ENCODE measurements at places on chromosomes 16 and 17.

- peaks cover 1% of the 10 kb centered on the region for H3K36me3 ChIP-seq
- H3K4me3 ChIP-seq: peak within 1 kb of the TSS; percentile 66
- H3K4me1 ChIP-seq: peaks cover 14% of the 10 kb centered on the region
- H3K27ac ChIP-seq: peak within 1 kb of the TSS; percentile 25
- H3K27me3 ChIP-seq: no peaks in the 10 kb centered on the region
Observed at GRCh38 chr17:28405632-28406472, at the start of gene SLC46A1. Gene SLC46A1, minus strand, starts transcription at chr17:28406212. Its CDS starts 98 bp downstream, at chr17:28406114.

- no peak overlapping the region for H3K27ac ChIP-seq
- H3K4me1 ChIP-seq: no peaks in the 10 kb centered on the region
- DNase-seq: no peak
- no peaks in the 10 kb centered on the region for H3K27me3 ChIP-seq
- no peak overlapping the region for H3K4me3 ChIP-seq
Observed at GRCh38 chr17:53837131-53837530, 14.4 kb downstream of the KIF2B start.

GRCh38 chr16:57663917-57664661 lies 4.0 kb upstream of the ADGRG3 start:
- no peak overlapping the region for H3K4me3 ChIP-seq
- no peaks in the 10 kb centered on the region for H3K27me3 ChIP-seq
- no peak for DNase-seq
- no peak overlapping the region for H3K27ac ChIP-seq

DNA sequence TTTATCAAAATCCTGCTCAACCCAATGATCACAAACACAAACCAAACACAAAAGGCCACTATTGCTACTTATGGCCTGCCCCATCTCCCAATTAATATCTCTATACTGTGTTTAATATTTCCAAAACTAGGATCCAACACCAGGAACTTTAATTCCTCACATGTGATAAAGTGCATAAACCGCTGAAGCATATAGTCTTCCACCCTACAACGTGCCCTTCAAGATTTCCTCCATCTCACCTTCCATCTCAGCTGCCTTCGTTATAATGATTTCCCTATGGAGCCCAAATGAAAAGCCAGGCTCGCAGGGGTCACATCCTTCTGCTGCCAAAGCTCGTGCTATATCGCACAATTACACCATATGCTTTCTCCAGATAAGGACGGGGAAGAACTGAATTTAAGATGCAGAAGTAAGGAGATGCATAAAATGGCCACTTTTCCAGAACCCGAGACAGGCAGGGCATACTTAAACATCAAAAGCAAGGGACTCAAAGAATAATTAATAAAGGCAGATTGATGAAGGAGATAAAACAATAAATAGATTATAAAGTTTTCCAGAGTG lies 1.8 kb downstream of the MYH10 start:
- peak overlapping the region; percentile 84 for H3K4me3 ChIP-seq
- no peak overlapping the region for H3K27ac ChIP-seq
- no peaks in the 10 kb centered on the region for H3K36me3 ChIP-seq
- peaks cover 11% of the 10 kb centered on the region for H3K27me3 ChIP-seq
- H3K4me1 ChIP-seq: peaks cover 5% of the 10 kb centered on the region
- no peak for DNase-seq

GRCh38 chr17:73463821-73464220 lies 152.0 kb upstream of the CDC42EP4 start:
- H3K27ac ChIP-seq: no peak overlapping the region
- no peak for DNase-seq
- H3K27me3 ChIP-seq: no peaks in the 10 kb centered on the region
- no peaks in the 10 kb centered on the region for H3K36me3 ChIP-seq
- no peaks in the 10 kb centered on the region for H3K4me1 ChIP-seq

DNA sequence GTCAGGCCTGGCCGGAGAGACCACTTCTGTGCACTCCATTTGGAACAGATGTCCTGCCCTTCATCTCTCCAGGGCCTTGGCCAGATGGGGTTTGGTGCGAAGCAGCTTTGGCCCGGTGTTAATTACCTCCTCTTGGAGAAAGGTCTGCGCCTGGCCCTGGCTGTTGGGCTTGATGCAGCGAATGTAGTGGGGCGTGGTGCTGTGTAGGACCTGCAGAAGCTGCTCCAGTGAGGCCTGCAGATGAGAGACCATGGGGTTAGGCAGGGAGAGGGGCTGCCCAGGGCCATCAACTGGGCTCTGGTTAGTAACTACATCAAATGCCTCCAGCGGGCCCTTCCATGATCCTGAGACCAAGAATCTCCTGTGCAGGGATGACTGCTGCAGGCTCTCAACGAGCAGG lies 18.7 kb downstream of the ZNHIT3 start:
- no peak overlapping the region for H3K4me3 ChIP-seq
- H3K27ac ChIP-seq: no peak overlapping the region
- DNase-seq: no peak

- H3K27ac ChIP-seq: no peak overlapping the region
- no peaks in the 10 kb centered on the region for H3K4me1 ChIP-seq
- H3K27me3 ChIP-seq: no peaks in the 10 kb centered on the region
- no peak for DNase-seq
- H3K4me3 ChIP-seq: no peak overlapping the region
- no peaks in the 10 kb centered on the region for H3K36me3 ChIP-seq
Observed at GRCh38 chr17:48484850-48485249, 46.0 kb downstream of the HOXB1 start.

GRCh38 chr16:85821390-85822135 lies 22.1 kb downstream of the COX4I1 start:
- peak; percentile 87 for DNase-seq
- peaks cover 10% of the 10 kb centered on the region for H3K27me3 ChIP-seq
- no peak overlapping the region for H3K4me3 ChIP-seq
- no peak overlapping the region for H3K27ac ChIP-seq

DNA sequence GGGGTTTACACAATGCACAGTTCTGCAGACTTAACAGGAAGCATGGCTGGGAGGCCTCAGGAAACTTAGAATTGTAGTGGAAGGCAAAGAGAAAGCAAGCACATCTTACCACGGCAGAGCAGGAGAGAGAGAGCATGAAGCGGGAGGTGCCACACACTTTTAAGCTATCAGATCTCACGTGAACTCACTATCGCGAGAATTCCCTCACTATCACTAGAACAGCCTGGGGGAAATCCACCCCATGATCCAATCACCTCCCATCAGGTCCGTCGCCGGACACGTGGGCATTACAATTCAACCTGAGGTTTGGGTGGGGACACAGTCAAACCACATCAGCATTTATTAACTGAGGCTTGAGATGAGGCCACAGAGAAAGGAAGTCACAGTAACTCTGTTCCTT lies 326.7 kb downstream of the C16orf95 start:
- H3K4me1 ChIP-seq: no peaks in the 10 kb centered on the region
- H3K27me3 ChIP-seq: peaks cover 16% of the 10 kb centered on the region
- H3K27ac ChIP-seq: no peak overlapping the region

DNA sequence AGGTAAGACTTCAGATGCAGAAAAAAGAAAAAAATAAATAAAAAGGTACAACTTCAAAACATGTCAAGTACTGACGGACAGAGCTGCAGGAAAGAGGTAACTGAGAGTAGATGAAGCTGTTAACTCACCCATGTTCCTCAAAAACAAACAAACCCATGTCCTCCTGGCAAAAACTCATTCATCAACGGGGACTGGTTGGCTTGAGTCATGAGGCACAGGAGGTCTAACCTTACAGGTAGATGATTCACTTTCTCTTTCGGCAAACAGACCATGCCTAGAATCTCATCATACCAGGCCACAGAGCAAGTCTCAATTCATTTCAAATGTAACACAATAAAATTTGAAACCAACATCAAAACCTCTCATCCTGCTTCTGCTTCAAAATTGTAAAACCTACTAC lies 12.3 kb upstream of the FASN start:
- H3K27ac ChIP-seq: no peak overlapping the region
- DNase-seq: no peak
- no peak overlapping the region for H3K4me3 ChIP-seq
- H3K27me3 ChIP-seq: no peaks in the 10 kb centered on the region
- peaks cover 35% of the 10 kb centered on the region for H3K4me1 ChIP-seq

DNA sequence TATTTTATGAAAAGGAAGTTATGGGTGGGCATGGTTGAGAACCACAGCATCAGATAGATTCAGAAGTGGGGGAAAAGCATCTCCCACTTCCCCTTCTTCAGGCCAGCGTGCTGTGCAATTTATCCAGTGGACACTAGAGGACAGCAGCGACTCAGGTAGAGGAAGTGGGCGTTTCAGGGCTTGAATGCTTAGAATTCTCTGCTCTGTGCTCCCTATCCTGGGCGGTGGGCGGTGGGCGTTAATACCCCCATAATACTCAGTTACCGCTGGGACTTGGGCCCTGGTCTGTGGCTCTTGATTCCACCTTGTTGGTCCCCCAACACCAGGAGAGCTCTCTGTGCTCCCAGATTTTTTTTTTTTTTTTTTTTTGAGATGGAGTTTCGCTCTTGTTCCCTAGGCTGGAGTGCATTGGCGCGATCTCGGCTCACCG lies 3.7 kb upstream of the LYZL6 start:
- H3K27ac ChIP-seq: no peak overlapping the region
- no peaks in the 10 kb centered on the region for H3K36me3 ChIP-seq
- H3K4me3 ChIP-seq: peak overlapping the region; percentile 14
- DNase-seq: no peak

- peaks cover 52% of the 10 kb centered on the region for H3K4me1 ChIP-seq
- no peaks in the 10 kb centered on the region for H3K27me3 ChIP-seq
- no peak for DNase-seq
- no peaks in the 10 kb centered on the region for H3K36me3 ChIP-seq
- peak overlapping the region; percentile 78 for H3K27ac ChIP-seq
Observed at GRCh38 chr16:72985148-72985941, 62.6 kb downstream of the ZFHX3 start.

DNA sequence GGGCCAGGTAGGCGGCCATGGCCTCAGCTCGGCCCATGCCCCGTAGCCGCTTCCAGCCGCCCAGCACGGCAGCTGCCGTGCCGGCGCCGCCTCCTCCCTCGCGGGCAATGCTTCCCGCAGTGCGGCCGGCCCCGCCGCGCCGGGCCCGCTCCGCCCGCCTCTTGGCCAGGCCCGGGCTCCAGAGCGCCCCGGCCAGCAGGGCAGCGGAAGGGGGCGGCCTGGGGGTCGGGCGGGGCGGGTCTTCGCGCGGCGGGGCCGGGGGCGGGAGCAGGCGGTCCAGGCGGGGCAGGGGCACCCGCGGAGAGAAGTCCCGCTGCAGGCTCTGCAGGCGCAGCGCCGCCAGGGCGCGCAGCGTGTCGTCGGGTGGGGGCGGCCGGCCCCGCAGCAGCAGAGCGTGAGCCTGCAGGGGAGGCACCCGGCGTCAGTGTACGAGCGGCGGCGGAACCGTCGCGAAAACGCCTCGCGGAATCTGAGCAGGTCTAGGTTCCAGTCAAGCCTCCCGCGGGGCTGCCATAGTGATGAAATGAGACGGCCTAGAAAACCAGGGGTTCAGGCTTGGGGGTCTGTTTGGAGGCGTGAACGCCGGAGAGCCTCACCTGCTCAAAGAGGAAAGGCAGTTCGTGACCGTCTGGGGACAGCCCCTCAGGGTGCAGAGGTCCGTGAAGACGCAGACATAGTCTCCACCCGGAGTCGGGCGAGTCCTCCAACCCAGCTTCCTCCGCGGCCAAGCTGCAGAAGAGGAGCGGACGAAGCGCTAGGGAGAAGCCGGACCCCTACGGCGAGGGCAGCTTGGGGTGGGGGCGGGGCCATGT lies 6.6 kb downstream of the PLEKHH3 start:
- no peaks in the 10 kb centered on the region for H3K27me3 ChIP-seq
- no peak overlapping the region for H3K4me3 ChIP-seq
- H3K36me3 ChIP-seq: peaks cover 64% of the 10 kb centered on the region
- DNase-seq: no peak

DNA sequence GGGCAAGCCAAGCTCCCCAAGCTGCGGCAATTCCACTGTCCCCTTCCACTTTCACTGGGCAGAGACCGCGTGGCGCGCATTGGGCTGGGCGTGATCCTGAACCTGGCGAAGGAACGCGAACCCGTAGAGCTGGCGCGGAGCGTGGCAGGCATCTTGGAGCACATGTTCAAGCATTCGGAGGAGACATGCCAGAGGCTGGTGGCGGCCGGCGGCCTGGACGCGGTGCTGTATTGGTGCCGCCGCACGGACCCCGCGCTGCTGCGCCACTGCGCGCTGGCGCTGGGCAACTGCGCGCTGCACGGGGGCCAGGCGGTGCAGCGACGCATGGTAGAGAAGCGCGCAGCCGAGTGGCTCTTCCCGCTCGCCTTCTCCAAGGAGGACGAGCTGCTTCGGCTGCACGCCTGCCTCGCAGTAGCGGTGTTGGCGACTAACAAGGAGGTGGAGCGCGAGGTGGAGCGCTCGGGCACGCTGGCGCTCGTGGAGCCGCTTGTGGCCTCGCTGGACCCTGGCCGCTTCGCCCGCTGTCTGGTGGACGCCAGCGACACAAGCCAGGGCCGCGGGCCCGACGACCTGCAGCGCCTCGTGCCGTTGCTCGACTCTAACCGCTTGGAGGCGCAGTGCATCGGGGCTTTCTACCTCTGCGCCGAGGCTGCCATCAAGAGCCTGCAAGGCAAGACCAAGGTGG lies 9.8 kb downstream of the SARM1 start:
- H3K4me1 ChIP-seq: peaks cover 22% of the 10 kb centered on the region
- H3K27me3 ChIP-seq: no peaks in the 10 kb centered on the region
- DNase-seq: peak; percentile 84
- no peaks in the 10 kb centered on the region for H3K36me3 ChIP-seq
- no peak overlapping the region for H3K27ac ChIP-seq

GRCh38 chr17:44757045-44757917 lies 1.5 kb upstream of the ADAM11 start:
- no peak overlapping the region for H3K4me3 ChIP-seq
- H3K4me1 ChIP-seq: peaks cover 7% of the 10 kb centered on the region
- H3K27ac ChIP-seq: no peak overlapping the region
- peaks cover 38% of the 10 kb centered on the region for H3K27me3 ChIP-seq

DNA sequence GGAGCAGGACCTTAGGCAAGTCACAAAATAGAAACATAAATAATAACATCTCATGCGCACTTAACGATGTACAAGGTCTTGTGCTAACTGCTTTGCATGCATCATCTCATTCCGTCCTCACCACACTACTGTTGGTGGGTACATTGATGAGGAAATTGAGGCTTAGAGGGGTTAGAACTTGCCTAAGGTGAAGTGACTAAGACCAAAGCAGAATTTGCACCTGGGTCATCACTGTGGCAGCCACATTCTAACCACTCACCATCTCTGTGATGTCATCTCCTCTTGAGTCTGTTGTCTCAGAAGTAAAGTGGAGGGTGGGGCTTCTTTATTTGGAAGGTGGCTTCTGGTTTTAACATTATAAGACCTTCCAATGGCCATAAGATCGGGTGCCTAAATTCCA lies 20.4 kb upstream of the TRIM25 start:
- peaks cover 42% of the 10 kb centered on the region for H3K36me3 ChIP-seq
- no peaks in the 10 kb centered on the region for H3K4me1 ChIP-seq
- no peak for DNase-seq
- H3K4me3 ChIP-seq: no peak overlapping the region

DNA sequence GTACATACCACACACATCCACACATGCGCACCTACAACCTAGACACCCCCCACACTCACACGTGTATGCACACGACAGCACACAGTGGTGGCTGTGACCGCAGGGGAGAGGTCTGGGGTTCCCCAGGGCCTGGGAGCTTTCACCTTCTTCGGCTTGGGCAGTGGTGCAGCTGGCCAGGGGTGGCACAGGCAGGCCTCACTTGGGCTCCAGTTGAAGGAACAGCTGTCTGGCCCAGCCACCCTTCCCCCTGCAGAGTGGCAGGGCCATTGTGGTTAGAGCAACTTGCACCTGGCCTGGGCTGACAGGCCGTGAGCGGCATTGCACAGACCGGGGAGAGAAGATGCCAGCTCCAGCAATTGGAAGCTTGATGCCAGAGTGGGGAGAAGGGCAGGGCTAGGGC lies 114.5 kb upstream of the GSE1 start:
- no peak overlapping the region for H3K27ac ChIP-seq
- no peaks in the 10 kb centered on the region for H3K4me1 ChIP-seq
- H3K36me3 ChIP-seq: no peaks in the 10 kb centered on the region
